DMS153 (cell line): ENCODE measurements at places on chromosomes 12 and 14.

- DNase-seq, result no peak
These were observed 5.6 kb downstream of the ZNF385A start for GRCh38 chr12:54378796-54379397.

GRCh38 chr14:75222208-75222701 lies 45.8 kb upstream of the TMED10 start:
- no peak for DNase-seq

DNA sequence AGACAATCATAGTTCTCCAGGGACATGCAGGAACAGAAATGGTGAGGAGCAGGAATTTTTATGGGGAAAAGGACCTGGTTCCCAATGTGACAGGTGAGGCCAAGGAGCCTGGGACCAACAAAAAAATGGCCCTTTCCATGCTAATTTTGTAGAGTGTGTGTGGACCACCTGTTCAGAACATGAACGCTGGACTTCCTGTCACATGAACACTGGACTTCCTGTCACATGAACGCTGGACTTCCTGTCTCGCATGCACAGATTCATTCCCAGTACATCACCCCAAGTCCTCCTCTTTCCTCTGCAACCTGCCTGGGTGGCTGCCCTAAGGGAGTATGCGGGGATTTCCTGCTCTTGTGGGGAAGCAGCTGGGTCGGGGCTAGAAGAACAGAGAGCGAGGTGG lies 10.1 kb downstream of the FGF6 start:
- DNase-seq, result no peak

DNA sequence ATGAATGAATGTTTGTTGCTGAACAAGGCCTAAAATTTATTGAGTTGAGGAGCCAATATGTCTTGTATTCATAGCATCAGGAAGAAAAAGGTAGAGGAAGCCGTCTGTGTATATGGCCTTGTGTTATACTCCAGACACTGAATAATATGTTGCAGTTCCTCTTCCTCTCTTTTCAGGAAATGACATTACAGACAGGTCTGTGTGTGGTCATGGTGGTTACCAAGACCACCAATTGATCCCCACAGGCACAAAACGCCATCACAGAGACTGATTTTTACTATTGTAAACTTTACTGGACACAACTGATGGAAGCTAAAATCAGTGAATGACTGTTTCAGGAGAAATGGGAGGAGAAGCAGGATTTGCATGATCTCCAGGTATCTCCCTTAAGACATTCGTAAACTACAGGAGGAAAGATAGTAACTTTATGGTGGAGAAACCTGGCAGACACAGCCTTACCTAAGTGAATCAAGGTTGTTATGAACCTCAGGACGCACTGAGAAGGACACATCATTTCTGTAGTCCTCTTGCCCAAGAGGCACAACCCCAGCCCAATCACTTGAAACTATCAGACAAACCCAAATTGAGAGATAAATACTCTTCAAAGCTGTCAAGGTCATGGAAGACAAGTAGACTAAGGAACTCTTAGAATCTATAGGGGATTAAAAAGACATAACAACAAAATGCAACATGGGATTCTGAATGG lies 334.1 kb upstream of the RGS6 start:
- no peak for DNase-seq

GRCh38 chr14:20719777-20720176 lies 25.9 kb upstream of the EDDM3A start:
- no peak for DNase-seq

GRCh38 chr12:3442397-3442796 lies 48.6 kb upstream of the PRMT8 start:
- DNase-seq, result no peak

GRCh38 chr12:51812871-51813270 lies 35.6 kb downstream of the FIGNL2 start:
- DNase-seq, result no peak

DNA sequence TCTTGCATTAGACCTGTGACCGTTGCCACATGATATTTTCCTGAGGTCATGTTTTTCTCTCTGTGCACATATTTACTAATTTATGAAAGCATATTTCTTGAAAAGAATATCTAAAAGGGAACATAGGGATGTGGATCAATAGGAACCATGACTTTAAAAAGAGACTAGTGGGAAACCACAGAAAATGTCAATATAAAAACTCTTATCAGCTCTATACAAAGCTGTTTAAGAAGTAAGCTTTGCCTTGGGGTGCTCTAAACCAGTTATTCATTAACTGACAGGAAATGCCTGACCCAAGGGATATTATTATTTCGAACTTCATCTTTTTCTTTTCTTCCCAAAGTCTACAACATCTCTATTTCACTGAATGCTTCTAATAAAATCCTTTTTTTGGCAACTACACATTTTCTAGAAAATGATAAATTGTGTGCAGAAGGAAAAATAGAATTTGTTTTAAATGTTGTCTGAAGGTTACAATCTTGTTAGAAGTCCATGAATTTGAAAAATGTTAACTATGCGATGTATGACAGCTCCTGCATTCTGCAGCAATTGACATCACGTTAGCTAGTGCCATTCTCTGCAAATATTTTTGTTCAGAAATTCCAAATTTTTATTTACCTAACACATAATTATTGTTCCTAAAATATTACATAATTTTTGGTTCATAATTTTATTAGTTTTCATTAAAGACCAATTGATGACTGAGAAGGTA lies 345.0 kb downstream of the SLC16A7 start:
- DNase-seq, result no peak

- DNase-seq, result no peak
These were observed 3.9 kb downstream of the LRCOL1 start for GRCh38 chr12:132606466-132606865.

GRCh38 chr14:95025218-95025617 lies 132.1 kb downstream of the DICER1 start:
- DNase-seq, result no peak

- no peak for DNase-seq
These were observed 259.2 kb downstream of the MED13L start for GRCh38 chr12:116018282-116018681.

DNA sequence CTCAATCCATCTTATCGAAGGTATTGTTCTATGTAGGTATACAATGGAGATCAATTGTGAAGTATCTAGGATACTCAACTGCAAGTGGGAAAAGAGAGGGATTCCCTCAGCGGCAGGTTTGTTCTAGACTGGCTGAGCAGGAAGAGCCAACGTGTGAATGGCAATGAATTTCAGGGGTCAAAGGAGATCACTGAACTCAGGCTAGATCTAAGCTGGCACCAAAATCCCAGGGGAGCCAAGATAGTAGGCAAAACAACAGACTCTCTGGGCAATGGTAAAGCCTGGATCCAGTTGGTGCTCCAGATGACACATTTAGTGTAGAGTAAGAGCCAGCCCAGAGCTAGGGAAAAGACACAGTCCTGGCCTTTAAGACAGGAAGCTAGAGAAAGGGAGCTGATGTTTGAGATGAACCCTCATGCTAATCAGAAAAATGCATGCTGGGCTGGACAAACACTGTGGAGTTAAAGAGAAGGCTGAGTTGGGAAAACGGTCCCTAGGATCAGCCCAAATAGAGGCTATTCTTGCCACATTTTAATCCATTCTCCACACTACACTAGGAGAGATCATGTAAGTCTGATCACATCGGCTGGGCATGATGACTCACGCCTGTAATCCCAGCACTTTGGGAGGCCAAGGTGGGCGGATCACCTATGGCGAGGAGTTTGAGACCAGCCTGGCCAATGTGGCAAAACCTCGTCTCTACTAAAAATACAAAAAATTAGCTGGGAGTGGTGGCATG lies 45.6 kb downstream of the EFCAB11 start:
- no peak for DNase-seq

- DNase-seq, result no peak
These were observed 104.7 kb upstream of the VASH1 start for GRCh38 chr14:76656592-76656991.

DNA sequence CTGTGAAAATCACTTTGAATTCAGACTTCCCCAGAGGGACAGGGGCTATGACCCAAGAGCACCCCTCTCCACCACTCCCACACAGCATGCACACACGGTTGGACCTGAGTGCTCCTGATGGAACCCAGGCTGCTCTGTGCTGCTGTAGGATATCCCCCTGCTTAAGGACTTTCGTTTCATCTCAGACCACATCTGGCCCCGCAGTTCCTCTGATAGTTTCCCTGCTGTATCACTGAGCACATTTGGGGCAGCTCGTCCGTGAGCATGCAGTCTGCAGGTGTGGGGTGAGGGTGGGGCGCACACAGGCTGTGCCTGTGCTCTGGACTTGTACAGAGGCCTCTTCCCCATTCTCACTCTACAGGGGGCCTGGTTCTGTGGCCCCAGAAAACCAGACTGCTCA lies 345.2 kb upstream of the FKBP4 start:
- no peak for DNase-seq

- no peak for DNase-seq
These were observed 54.9 kb downstream of the EID3 start for GRCh38 chr12:104358353-104359003.

GRCh38 chr14:104873380-104874055 lies 8.4 kb downstream of the CEP170B start:
- DNase-seq, result no peak

DNA sequence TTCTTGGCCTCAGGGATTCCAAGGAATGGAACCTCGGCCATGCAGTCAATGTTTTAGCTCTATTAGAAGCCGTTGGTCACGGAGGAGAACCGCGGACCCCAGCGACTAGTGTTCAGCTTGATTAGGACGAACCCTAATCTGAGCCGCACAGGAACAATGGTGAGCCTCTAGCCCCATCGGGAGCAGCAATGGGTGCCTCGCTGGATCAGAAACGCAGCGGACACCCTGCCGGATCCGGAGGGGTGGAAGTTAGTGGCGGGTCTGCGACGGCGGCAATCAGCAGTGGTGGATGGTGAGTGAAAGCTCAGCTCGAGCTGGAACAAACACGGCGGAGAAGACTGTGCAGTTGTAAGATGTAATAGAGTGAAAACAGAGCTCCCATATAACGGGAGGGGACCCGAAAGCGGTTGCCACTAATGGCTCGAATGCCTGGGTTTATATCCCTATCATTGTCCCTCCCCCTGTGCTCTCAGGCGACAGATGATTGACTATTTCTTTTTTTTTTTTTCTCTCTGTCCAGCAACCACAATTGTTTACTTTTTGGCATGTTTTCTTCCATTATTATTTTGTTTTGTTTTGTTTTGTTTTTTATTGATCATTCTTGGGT lies 127.7 kb downstream of the ZNF664 start:
- DNase-seq, result no peak

GRCh38 chr12:96107236-96107635 lies 71.8 kb upstream of the LTA4H start:
- no peak for DNase-seq

- DNase-seq, result peak; percentile 17
These were observed 24.9 kb downstream of the SLC6A12 start for GRCh38 chr12:188910-189621.

DNA sequence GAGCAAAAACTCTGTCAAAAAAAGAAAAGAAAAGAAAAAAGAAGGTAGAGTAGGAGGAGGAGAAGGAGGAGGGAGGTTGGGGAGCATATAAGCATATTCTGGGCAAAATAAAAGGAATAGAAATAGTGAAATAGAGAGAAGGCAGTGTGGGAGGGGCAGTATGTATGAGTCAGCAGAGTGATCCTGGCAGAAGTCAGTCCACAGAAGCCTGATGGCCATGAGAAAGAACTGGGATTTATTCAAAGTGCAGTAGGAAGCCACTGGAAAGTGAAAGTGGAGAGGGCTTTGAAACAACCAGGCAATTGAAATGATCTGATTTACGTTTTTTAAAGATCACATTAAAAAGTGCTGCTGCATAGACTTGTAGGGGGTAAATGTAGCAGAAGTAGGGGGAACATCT lies 368.6 kb upstream of the USP15 start:
- DNase-seq, result no peak

GRCh38 chr14:89309670-89310177 lies 107.3 kb downstream of the FOXN3 start:
- no peak for DNase-seq

GRCh38 chr12:28652239-28652638 lies 462.0 kb downstream of the CCDC91 start:
- no peak for DNase-seq

DNA sequence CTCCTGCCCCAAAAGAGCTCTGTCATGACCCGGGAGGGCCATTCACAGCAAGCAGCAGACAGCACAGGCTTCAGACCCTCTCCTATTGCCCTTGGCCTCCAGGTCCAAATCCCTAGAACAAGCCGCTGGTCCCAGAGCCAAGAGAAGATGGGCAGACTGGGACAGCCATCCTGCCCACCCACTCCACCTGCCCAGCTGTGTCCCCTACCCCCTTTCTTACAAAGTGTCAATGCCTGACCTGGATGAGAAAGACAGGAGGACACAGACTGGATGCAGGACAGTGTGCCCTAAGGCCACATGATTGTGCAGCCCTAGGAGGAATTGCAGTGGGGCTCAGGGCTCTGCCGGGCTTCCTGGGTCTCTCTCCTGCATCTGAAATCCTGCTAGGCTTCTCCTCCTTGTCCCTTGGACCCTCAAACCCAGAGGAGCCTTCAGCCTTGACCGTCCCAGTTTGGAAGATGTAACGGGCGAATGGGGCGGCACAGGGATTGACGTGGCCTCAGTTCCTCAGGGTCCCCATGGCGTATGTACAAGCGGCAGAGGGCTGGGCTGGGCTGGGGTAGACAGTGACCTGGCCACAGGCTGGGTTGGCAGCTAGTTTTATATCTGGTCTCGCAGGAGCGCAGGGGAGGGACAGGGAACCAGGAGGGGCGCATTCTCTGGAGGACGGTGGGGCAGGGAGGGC lies 27.1 kb upstream of the BCDIN3D start:
- no peak for DNase-seq

DNA sequence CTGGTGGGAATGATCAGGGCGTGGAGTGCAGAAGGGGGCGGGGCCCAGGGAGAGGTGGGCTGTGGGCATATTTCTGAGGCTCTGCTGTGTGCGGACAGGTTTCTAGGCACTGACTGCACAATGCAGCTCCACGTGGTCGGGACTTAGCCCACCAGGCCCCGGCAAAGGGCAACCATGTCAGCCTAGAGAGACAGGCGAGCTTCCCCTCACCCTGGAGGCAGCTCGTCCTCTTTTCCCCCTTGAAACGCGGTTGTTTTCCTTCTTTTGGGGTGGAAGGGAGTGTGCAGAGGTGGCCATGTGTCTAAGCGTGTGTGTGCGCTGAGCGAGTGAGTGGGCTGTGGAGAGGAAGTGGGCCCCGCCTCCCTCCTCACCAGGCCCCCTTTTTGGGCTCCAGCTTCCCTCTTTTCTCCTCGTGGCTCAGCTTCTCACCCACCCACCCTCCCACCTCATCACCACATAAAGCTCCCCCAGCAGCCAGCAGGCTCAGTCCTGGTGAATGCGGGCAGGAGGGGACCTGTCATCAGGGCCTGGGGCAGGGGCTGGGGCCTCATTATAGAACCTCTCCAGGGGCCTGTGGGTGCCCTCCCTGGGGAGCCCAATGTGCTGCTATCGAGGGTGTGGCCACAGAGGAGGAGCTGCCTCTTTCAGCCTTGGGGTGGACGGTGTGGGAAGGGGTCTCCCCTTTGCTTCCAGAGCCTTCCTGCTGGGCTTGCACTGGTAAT lies 22.0 kb downstream of the LRTM2 start:
- no peak for DNase-seq

DNA sequence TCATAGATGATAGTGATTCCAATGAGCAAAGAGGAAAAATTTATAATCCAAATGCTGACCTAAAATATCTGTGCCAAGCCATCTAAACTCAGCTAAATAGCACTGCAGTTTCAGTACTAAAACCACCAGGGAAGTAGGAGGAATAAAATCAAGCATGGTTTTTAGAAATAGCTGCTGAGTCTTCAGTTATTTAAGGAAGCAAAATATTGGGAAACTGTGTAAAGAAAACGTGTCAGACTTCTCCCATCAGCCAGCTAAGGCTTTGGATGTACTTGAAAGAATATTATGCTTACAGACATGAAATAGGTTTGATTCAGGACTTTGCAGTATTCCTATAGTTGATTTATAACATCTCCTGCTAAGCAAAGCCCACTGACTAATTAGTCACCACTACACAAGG lies 24.7 kb downstream of the CLEC2D start:
- DNase-seq, result no peak
